ENCODE measurements at places on chromosomes 6 and 20. TPM values are rescaled to one million over a fixed set of nuclear protein-coding genes. Genes with fewer than 3 reads are reported as not detected.

The TGIF2 gene
- polyA plus RNA-seq, result 3.3 TPM

The JPH2 gene
- not detected for polyA plus RNA-seq

The SYNJ2 gene
- not detected for polyA plus RNA-seq

The VSX1 gene
- polyA plus RNA-seq, result not detected

The LY6G6D gene
- polyA plus RNA-seq, result not detected

The SLC4A11 gene
- polyA plus RNA-seq, result not detected

The TRIM40 gene
- polyA plus RNA-seq, result not detected

The LY6G6C gene
- polyA plus RNA-seq, result 0.88 TPM

The PRKN gene
- polyA plus RNA-seq, result 1.2 TPM

The C20orf96 gene
- polyA plus RNA-seq, result 7.8 TPM

The C4B gene
- polyA plus RNA-seq, result 4.4 TPM

The IMPG1 gene
- polyA plus RNA-seq, result not detected

The SLC35D3 gene
- not detected for polyA plus RNA-seq

The GRM1 gene
- 2.9 TPM for polyA plus RNA-seq

The PCIF1 gene
- polyA plus RNA-seq, result 21.5 TPM

The FAM217A gene
- not detected for polyA plus RNA-seq

The NFATC2 gene
- polyA plus RNA-seq, result not detected

The TCF19 gene
- polyA plus RNA-seq, result 2.5 TPM

The ZNF341 gene
- polyA plus RNA-seq, result 2.6 TPM

The SMLR1 gene
- polyA plus RNA-seq, result not detected

The CALHM6 gene
- 12.0 TPM for polyA plus RNA-seq

The MAK gene
- not detected for polyA plus RNA-seq

The DEFB113 gene
- polyA plus RNA-seq, result not detected

Data from neural cell (in vitro differentiated cells).